ENCODE measurements at places on chromosomes 11 and 22. TPM values are rescaled to one million over a fixed set of nuclear protein-coding genes. Genes with fewer than 3 reads are reported as not detected.
A peak's percentile ranks its signal among the peaks of the same experiment; 100 is the strongest.

- peak; percentile 64 for DNase-seq
These were observed 2.0 kb upstream of the CASTOR1 start for GRCh38 chr22:30291058-30291892.

DNA sequence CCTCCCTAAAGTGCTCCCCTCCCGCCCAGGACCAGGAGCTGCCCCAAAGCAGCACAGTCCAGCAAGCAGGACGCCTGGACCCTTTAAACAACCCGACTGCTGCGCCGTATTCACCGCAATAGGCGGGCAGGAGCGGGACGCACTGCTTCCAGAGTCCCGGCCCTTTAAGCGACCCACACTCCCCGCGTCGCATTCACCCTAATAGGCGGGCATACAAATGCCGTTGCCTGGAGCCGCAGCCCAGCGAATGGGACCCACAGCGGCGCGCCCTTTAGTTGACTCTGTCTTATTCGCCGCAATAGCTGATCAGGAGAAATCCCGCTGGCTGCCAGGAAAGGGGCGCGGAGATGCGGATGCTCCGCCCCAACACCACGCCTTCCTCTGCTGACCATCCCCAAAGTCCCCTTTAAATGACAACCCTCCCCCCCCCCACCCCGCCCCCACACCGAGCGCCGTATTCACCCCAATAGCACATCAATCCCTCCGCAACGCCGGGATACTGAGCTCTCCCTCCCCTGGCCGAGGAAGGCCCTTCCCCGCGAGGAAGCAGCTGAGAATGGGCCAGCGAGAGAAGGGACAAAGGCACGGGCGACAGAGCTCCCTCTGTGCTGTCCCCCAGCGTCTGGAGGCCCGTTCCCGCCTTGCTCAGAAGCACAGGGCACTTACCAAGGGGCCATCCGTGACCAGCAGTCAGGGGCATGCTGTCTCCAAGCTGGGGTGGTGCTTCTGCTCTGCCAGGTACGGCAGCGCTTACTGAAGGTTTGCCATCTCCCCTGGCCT, 4.7 kb downstream of the OSBPL5 start:
- peak; percentile 82 for DNase-seq

GRCh38 chr11:59857439-59858434, 8.6 kb downstream of the TCN1 start:
- DNase-seq = peak; percentile 39

GRCh38 chr22:38745676-38746460, 9.9 kb downstream of the SUN2 start:
- no peak for DNase-seq

- DNase-seq = no peak
These were observed 139.6 kb downstream of the DDX10 start for GRCh38 chr11:108804511-108804910.

GRCh38 chr22:36510966-36511881, 4.4 kb upstream of the FOXRED2 start:
- DNase-seq = peak; percentile 56

DNA sequence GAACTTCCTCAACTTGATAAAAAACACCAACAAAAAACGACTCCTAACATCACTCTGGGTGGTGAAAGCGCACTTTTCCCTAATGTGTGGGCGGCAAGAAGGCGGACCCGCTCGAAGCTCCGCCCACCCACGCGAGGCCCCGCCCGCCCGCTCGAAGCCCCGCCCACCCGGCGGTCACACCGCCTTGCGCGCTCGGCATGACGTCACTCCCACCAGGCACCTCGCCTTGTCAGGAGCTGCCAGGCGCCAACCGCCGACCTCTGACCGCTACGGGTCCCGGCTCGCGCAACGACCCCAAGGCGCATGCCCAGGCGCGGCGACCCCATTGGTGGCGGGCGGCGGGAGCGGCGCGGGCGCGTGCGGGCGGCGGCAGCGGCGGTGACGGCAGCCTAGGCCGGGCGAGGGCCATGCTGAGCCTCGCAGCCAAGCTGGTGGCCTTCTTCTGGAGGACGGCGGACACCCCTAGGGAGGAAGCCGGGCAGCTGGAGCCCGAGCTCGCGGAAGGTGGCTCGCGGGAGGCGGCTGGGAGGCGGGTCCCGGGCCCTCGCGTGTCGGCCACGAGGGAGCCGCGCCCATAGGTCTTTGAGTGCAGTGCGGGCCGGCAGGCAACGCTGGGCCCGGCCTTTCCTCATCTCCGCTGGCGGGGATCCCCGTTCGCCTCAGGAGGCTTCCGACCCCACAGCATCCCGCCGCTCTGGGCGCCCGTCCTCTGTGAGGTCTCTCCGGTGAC, at the start of gene MOV10L1:
Gene MOV10L1 (plus strand): TSS at position 325 of the 730 bp plus-strand sequence. CDS start 83 bp downstream, at position 408.
- no peak for DNase-seq

The DRD4 gene
- total RNA-seq = not detected

The GDPD4 gene
- not detected for total RNA-seq

The BBS1 gene
- 15.7 TPM for total RNA-seq

The VSIG2 gene
- not detected for total RNA-seq

Data from Daoy (cell line).